Activated CD4-positive, alpha-beta memory T cell treated with anti-CD3 and anti-CD28 coated beads, Interleukin-2, amount 10 ng/mL, durations not matched to agents 7 days and 5 days (primary cell): ENCODE measurements at places on chromosomes 16 and 17. TPM values are rescaled to one million over a fixed set of nuclear protein-coding genes. Genes with fewer than 3 reads are reported as not detected.

The TBC1D3C gene
- not detected for total RNA-seq

The STH gene
- total RNA-seq: not detected

The ADAP2 gene
- total RNA-seq: 0.43 TPM

The FXR2 gene
- total RNA-seq: 31.2 TPM

The NOMO2 gene
- total RNA-seq: 124 TPM
